CD4-positive, alpha-beta memory T cell (primary cell): ENCODE measurements at places on chromosomes 6 and 20. TPM values are rescaled to one million over a fixed set of nuclear protein-coding genes. Genes with fewer than 3 reads are reported as not detected.

GRCh38 chr20:36128463-36129159 is 25.9 kb upstream of the EPB41L1 start:
- DNase-seq: no peak
- H3K27me3 ChIP-seq: no peaks in the 10 kb centered on the region
- no peak overlapping the region for H3K4me3 ChIP-seq
- no peaks in the 10 kb centered on the region for H3K4me1 ChIP-seq

DNA sequence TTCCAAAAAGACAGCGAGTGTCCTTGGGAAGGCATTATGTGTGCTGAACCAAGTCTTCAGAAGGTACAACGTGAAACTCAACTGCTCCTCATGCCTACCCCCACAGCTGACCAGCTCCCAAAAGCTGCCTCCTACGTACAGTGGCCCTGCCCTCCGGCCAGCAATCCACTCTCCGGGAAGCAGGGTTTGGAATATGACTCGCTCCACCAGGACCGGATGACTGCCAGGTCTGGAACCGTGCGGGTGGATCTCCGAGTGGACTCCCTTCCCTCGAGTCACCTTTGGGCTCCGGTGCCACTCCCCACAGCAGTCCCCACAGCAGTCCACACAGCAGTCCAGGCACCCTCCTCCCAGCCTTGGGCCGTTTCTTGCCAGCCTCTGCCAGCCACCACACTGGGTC is 4.3 kb downstream of the ZBTB46 start:
- H3K27me3 ChIP-seq: peaks cover 36% of the 10 kb centered on the region
- H3K4me3 ChIP-seq: no peak overlapping the region
- no peaks in the 10 kb centered on the region for H3K36me3 ChIP-seq
- no peak for DNase-seq
- H3K27ac ChIP-seq: no peak overlapping the region
- peaks cover 10% of the 10 kb centered on the region for H3K4me1 ChIP-seq

DNA sequence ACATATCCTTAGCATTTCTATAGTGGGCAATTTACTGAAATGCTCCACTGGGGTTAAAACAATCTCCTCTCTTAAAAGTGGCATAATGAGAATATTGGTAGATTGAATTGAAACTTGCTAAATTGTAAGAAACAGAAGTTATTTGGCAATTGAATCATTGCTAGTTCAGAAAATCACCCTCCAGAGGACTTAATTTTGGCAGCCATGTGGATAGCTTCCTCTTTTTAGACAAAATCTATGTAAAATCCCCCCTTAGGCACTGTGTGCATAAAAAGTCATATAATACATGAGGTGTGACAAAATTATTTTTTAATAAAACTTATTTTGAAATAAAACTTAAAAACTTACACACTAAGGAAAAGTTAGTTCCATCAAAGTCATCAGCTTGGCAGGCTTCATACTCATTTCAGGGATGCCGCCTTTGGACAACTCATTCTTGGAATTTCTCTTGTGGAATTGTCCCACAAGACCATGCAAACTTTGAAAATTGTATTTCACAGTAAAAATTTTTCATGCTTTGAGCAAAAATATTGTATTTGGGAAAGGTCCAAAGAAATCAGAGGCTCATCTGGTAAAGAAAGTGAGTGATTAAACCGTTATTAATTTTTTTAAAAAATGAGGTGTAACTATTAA is 473.0 kb downstream of the BCKDHB start:
- no peaks in the 10 kb centered on the region for H3K27me3 ChIP-seq
- H3K27ac ChIP-seq: no peak overlapping the region
- no peaks in the 10 kb centered on the region for H3K36me3 ChIP-seq
- no peak for DNase-seq
- no peak overlapping the region for H3K4me3 ChIP-seq
- H3K4me1 ChIP-seq: no peaks in the 10 kb centered on the region

GRCh38 chr20:667351-668034 is 8.1 kb downstream of the SCRT2 start:
- H3K36me3 ChIP-seq: no peaks in the 10 kb centered on the region
- H3K4me3 ChIP-seq: no peak overlapping the region
- H3K4me1 ChIP-seq: no peaks in the 10 kb centered on the region
- DNase-seq: peak; percentile 36
- peaks cover 8% of the 10 kb centered on the region for H3K27me3 ChIP-seq
- no peak overlapping the region for H3K27ac ChIP-seq

Gene LAMA2
- 0.42 TPM for total RNA-seq

Gene CBLN4
- total RNA-seq: not detected

DNA sequence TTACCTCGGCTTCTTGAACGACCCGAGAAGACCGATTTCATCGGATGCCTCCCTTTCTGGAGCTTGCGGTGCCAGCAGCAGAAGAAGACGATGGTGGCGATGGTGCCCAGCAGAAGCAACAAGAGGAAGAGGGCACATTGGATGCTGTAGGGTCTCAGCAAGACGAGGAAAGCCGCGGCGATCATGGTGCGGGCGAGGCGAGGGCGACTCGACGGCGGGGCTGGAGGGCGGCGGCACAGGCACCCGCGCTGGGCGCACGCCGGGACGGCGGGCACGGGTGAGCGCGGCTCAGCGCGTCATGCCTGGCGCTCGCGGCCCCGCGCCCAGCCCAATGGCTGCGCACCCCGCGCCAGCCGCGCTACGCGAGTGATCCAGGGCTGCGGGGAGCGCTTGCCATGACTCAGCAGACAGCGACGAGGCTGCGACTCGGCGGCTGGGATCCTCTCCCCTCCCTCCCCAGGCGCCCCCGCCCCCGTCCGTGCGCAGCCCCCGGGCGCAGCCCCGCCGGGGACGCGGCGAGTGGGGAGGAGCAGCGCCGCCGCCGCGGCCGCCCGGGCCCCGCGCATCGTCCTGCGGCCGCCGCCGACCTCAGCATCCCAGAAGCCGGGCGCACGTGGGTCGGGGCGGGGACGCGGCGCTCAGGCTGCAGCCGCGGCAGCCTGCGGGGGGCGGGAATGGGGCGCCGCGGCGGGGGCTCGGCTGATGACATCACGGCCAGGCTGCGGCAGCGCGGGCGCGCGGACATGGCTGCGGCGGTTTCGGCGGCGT is at the start of gene BEND6:
Gene BEND6, plus strand, starts transcription at position 705 of the 768 bp plus-strand sequence. CDS start 26,704 bp downstream, outside the sequence.
- peak within 1 kb of the TSS; percentile 32 for H3K4me3 ChIP-seq
- DNase-seq: peak; percentile 15
- H3K36me3 ChIP-seq: no peaks in the 10 kb centered on the region
- H3K27ac ChIP-seq: no peak within 1 kb of the TSS
- H3K4me1 ChIP-seq: peaks cover 19% of the 10 kb centered on the region
- peaks cover 19% of the 10 kb centered on the region for H3K27me3 ChIP-seq

DNA sequence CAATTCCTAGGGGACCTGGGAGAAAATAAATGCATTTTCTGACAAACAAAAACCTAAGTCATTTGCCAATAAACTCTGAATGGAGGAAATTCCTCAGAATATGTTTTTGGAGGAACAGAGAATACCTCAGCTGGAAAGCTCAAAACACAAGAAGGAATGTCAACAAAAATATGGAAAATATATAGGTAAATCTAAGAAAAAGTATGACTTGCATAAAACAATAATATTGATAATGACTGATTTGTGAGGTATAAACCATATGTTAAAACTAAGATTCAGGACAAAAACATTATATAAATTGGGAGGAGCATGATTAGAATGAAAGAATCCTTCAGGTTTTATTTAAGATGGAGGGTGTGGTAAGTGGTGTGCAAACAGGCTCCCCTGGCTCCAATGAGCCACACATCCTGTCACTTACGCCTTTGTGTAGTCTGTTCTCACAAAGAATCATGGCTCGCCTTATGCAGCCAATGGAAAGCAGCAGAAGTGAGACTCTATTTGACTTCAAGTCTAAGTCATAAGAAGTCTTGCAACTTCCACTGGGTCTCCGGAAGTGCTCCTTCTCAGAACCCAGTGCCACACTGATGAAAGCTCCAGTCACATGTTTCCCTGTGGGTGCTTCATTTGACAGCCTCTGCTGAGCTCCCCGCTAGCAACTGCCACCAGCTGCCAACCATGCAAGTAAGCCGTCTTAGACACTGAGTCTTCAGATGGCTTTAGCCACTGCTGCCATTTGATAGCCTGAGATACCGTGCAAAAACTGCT is 8.1 kb downstream of the CFAP61 start:
- no peak for DNase-seq
- no peaks in the 10 kb centered on the region for H3K36me3 ChIP-seq
- H3K27me3 ChIP-seq: peaks cover 7% of the 10 kb centered on the region
- H3K27ac ChIP-seq: no peak overlapping the region

GRCh38 chr20:14744723-14745122 is 407.3 kb upstream of the FLRT3 start:
- H3K4me3 ChIP-seq: no peak overlapping the region
- no peaks in the 10 kb centered on the region for H3K27me3 ChIP-seq

- H3K27me3 ChIP-seq: no peaks in the 10 kb centered on the region
- H3K27ac ChIP-seq: no peak overlapping the region
- DNase-seq: no peak
- no peak overlapping the region for H3K4me3 ChIP-seq
- no peaks in the 10 kb centered on the region for H3K36me3 ChIP-seq
Observed at GRCh38 chr6:138959521-138959920, 28.5 kb downstream of the REPS1 start.

- H3K36me3 ChIP-seq: no peaks in the 10 kb centered on the region
- H3K4me1 ChIP-seq: peaks cover 89% of the 10 kb centered on the region
- H3K27me3 ChIP-seq: no peaks in the 10 kb centered on the region
- peak overlapping the region; percentile 31 for H3K4me3 ChIP-seq
Observed at GRCh38 chr6:35727935-35728682, 8.7 kb upstream of the ARMC12 start.

GRCh38 chr6:43052842-43053544 is 658 bp downstream of the CUL7 start:
- peak overlapping the region; percentile 85 for H3K27ac ChIP-seq
- H3K4me3 ChIP-seq: peak overlapping the region; percentile 88
- no peaks in the 10 kb centered on the region for H3K27me3 ChIP-seq
- no peak for DNase-seq

- H3K27ac ChIP-seq: no peak overlapping the region
- peaks cover 8% of the 10 kb centered on the region for H3K4me1 ChIP-seq
- H3K4me3 ChIP-seq: no peak overlapping the region
- no peak for DNase-seq
Observed at GRCh38 chr6:144588697-144589325, 303.7 kb downstream of the UTRN start.

GRCh38 chr6:55694148-55694547 is 115.2 kb upstream of the HMGCLL1 start:
- no peaks in the 10 kb centered on the region for H3K4me1 ChIP-seq
- no peaks in the 10 kb centered on the region for H3K27me3 ChIP-seq
- no peaks in the 10 kb centered on the region for H3K36me3 ChIP-seq

DNA sequence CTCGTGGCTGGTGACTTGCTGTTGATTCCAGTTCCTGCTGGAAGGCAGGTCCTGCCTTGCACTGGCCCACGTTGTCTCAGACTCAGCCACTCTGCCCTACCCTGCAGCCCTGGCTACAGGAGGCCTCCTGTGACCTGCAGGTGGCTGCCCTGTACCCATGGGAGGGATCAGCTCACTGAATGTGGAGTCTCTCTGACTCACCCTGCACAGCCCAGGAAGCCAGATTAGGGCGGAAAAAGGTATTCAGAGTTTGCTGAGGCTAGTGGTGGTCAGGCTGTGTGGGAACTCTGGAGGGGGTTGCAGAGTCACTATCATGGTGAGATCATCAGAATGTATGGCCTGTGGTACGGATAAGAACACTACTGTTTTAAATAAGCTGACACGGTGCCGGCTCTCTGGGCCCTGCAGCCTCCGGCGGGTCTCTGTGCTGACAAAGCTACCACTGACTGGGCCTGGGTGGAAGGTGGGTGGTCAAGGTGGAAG is 24.7 kb upstream of the PYGB start:
- no peaks in the 10 kb centered on the region for H3K27me3 ChIP-seq
- no peaks in the 10 kb centered on the region for H3K36me3 ChIP-seq
- DNase-seq: no peak

DNA sequence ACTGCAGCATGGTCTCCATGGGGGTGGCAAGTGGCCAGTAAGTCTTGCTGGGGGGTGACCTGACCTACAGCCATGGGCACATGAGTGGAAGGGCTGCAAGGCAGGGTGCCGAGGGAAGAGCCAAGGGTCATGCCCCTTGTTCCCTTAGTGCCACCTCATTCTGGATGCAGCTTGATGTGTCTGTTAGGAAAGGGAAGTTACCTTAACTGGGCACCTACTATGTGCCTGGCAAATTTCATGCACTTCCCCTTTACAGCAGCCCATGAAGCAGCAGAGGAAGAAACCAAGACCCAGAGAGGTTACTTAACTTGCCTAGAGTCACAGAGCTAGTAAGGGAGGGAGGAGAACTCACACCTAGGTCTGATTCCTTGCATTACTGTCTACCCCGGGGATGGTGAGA is 174.0 kb downstream of the MRPL14 start:
- no peaks in the 10 kb centered on the region for H3K4me1 ChIP-seq
- no peak for DNase-seq
- no peak overlapping the region for H3K27ac ChIP-seq

Gene ESR1
- 6.8 TPM for total RNA-seq

DNA sequence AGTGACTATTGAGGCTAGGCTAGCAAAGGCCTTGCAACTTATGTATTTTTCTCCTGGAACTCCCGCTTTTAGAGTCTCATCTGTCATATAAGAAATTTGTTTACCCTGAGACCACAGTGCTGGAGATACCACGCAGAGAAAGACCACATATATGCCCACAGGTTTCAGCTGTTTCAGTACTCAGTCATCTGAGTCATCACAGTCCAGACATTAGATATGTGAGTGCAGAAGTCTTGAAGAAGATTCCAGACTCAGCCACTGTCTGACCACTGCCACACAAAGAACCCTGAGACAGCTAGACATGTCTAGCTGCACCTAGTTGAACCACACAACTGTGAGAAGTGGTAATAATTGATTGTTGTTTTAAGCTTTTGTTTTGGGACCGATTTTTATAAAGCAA is 648.3 kb downstream of the EPM2A start:
- H3K4me3 ChIP-seq: no peak overlapping the region
- DNase-seq: no peak
- H3K27ac ChIP-seq: no peak overlapping the region
- H3K36me3 ChIP-seq: no peaks in the 10 kb centered on the region
- H3K27me3 ChIP-seq: no peaks in the 10 kb centered on the region

GRCh38 chr20:46739431-46740213 is 30.2 kb downstream of the SLC2A10 start:
- H3K4me3 ChIP-seq: no peak overlapping the region
- H3K36me3 ChIP-seq: no peaks in the 10 kb centered on the region
- peaks cover 5% of the 10 kb centered on the region for H3K27me3 ChIP-seq
- H3K27ac ChIP-seq: no peak overlapping the region

GRCh38 chr20:33653218-33653899 is 8.8 kb upstream of the C20orf144 start:
- no peaks in the 10 kb centered on the region for H3K36me3 ChIP-seq
- no peaks in the 10 kb centered on the region for H3K27me3 ChIP-seq
- no peak overlapping the region for H3K4me3 ChIP-seq
- H3K27ac ChIP-seq: no peak overlapping the region
- no peak for DNase-seq
- no peaks in the 10 kb centered on the region for H3K4me1 ChIP-seq
